ENCODE measurements at places on chromosomes 16 and 17.

GRCh38 chr17:46795379-46795952 lies 23.0 kb downstream of the WNT3 start:
- DNase-seq: no peak

DNA sequence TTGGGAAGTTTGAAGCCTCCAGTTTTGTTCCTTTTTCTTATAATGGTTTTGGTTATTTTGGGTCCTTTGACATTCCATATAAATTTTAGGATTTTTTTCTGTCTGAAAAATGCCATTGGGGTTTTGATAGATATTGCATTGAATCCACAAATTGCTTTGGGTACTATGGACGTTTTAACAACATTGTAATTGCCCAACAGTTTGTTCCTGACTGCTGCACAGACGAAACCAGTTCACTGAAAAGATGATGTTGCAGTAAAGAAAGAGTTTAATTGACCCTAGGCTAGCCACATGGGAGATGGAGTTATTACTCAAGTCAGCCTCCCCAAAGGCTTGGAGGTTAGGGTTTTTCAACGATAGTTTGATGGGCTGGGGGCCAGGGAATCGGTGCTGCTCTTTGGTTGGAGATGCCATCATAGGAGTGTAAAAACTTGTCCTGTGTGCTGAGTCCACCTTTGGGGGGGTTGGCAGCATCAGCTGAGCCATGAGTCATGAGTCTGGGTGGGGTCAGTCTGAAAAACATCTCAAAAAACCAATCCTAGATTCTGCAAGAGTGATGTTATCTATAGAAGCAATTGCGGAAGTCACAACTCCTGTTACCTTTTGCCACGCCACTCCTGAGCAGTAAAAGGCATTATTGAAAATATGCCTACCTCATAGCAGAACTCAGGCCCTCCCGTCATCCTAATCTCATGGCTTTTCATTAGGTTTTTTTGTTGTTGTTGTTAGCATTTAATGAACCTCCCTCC lies 2.7 kb upstream of the PRSS41 start:
- DNase-seq: no peak

DNA sequence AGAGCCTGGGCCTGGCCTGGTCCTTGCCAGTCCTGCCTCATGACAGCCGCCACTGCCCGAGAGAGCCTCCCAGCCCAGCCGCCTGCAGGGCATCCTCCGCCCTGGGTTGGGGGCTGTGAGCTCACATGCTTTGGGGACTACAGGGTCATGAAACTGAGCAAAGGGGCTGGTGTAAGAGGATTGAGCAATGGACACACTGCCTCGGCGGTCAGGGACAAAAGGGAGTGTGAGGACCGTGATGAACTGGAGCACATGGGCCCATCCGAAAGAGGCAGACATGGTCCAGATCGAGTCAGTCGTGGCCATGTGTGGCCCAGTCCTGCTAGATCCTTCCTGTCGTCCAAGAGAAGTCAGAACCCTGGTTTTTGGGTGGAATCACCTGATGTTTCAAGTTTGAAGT lies 52.3 kb downstream of the GSG1L start:
- DNase-seq: no peak

DNA sequence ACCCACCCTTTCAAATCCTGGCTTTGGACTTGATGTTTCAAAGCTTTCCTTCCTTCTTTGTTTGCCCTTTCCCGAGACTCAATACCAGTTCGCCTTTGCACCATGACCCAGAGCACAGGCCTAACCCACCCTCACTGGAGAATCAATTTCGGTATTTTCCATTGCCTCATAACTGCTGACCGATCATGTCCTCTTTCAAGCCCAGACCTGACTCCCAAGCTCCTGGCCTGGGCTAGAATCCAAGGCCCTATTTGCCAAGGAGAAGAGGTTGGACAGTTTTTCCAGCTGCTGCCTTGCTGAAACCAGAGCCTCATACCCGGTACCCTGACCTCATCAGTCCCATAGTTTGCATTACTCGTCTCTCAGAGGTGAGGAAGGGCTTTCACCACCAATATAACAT lies 35.3 kb upstream of the HELZ start:
- DNase-seq: no peak

DNA sequence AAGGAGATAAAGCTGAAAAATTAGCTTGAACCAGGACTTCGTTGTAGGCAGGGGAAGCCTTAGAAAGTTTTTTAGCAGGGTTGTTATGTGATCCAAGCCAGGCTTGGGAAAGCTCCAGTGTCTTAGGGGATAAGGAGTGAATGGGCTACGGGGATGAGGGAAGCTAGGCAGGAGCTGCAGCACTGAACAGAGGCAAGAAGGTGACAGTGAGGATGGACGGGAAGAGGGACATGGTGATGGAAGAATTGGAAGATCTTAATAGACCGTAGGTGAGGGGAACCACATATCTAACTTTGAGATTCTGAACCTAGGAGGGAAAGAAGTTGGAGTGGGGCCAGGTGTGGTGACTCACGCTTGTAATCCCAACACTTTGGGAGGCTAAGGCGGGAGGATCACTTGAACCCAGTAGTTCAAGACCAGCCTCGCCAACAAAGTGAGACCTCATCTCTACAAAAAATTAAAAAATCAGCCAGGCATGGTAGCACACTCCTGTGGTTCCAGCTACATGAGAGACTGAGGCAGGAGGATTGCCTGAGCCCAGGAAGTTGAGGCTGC lies 3.2 kb downstream of the RHBDL3 start:
- DNase-seq: no peak

DNA sequence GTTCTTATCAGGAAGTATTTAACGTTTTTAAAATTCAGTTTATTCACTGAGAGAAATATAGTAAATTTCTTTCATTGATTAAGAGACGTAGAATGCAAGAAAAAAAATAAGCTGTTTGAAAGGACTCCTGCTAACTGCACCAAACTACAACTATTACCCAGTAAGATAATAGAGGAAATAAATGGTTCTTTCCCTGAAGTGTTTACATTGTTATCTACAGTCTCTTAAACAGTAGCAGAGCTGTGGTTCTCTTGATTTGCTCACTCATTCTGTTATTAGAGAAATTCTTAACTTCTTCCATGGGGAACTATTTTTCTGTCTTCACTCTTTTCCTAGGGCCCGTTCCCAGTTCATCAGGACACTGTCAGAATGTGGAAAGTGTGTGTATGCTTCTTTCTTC lies 973.0 kb downstream of the KCNJ2 start:
- no peak for DNase-seq

- DNase-seq: peak; percentile 46
These were observed at the start of gene LITAF for GRCh38 chr16:11586856-11587642. Gene LITAF (minus strand): TSS chr16:11586919. CDS start chr16:11556730, 30,189 bp downstream.

GRCh38 chr17:75843577-75844529 lies at the start of gene UNC13D:
Gene UNC13D (minus strand): TSS chr17:75844404. CDS start chr17:75844337, 67 bp downstream.
- peak; percentile 54 for DNase-seq

- DNase-seq: no peak
These were observed 48.2 kb downstream of the RAP1GAP2 start for GRCh38 chr17:2844416-2844815.

GRCh38 chr17:79960788-79961522 lies 74.7 kb downstream of the TBC1D16 start:
- no peak for DNase-seq

GRCh38 chr17:68431661-68432071 lies 25.6 kb downstream of the WIPI1 start:
- DNase-seq: peak; percentile 30

DNA sequence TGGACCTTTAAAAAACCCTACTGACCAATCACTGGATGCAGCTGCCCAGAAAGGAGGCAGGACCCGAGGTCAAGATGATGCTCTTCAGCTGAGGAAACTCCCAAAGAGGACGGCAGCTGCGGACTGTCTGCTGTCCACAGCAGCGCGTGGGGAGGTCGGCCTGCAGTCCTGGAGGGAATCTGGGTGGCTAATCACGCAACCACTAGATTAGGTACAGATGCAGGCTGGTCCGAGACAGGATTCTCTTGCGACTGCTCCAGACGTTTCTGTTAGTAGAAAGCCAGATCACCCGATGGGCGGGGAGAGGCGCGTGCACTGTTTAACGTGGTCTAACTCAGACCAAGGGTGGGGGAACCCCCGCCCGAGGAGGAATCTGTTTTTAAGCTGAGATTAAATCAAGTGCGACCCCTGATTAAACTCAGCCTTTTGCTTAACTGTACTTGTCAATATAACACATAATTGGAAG lies 8.8 kb downstream of the CTRB2 start:
- no peak for DNase-seq

DNA sequence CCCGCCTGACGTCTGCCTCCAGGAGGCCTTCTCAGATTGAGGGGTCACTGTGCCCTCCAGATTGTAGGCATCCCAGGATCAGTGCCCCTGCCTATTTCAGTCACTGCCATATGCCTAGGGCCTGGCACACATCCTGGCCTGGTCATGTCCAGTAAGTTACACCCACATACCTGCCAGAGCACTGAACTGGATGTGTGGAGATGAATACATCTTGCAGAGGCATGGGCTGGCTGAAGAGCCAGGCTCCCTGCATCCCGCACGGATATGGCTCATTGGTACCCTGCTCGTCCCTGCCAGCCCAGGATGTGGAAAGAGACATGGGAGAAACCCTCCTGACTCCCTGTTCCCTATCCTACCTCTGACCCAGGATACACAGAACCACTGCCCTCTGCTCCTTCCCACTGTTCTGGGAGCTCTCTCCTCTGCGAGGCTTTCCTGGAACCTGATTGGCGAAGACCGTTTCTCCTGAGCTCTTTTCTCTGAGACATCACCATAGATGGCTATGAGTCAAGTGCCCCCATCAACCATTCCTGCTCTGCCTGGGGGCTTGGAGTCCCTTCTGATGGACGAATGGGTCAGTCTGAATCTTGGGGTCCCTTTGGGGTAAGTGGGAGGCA lies 40.0 kb upstream of the TAC4 start:
- no peak for DNase-seq

- DNase-seq: no peak
These were observed 233.5 kb upstream of the TNRC6C start for GRCh38 chr17:77724876-77725615.

GRCh38 chr16:59567496-59567895 lies 833.4 kb upstream of the GOT2 start:
- DNase-seq: no peak

DNA sequence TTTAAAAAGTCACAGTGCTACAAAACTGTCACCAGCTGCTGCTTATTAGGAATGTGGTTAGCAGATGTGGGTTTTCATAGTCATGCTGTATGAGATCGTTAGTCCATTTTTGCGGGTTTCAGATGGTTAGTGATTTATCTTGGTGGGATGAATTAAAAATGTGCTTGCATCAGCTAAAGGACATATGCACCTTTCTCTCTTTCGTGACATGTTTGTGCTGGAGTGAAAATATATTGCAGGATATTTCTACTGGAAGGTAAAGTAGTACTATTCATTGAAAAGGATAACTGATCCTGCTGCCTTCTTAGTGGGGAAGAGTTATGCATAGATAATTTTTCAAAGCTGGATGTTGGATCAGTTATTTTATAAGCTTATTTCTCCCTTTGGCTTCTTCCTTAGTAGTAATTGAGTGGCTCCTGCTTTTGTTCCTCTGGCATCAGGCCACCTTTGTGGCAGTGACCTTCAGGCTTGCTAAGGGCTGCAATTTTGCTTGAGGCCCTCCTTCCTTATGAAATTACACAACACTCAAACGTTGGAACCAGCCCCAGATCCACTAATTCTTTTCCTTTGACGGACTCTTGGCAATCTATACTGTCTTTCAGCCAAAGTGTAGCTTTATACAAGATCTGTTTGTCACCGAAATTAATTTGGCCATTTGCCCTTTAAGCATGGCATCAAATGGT lies 7.5 kb upstream of the SNTB2 start:
- no peak for DNase-seq

DNA sequence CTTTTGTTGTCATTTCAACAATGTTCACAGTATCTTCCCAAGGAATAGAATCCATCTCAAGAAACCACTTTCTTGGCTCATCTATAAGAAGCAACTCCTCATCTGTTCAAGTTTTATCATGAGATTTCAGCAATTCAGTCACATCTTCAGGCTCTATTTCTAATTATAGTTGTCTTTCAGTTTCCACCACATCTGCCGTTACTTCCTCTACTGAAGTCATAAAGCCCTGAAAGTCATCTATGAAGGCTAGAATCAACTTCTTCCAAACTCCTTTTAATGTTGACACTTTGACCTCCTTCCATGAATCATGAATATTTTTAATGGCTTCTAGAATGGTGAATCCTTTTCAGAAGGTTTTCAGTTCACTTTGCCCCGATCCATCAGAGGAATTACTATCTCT lies 102.1 kb downstream of the CDH13 start:
- no peak for DNase-seq

- DNase-seq: no peak
These were observed 71.9 kb downstream of the N4BP1 start for GRCh38 chr16:48537909-48538745.

DNA sequence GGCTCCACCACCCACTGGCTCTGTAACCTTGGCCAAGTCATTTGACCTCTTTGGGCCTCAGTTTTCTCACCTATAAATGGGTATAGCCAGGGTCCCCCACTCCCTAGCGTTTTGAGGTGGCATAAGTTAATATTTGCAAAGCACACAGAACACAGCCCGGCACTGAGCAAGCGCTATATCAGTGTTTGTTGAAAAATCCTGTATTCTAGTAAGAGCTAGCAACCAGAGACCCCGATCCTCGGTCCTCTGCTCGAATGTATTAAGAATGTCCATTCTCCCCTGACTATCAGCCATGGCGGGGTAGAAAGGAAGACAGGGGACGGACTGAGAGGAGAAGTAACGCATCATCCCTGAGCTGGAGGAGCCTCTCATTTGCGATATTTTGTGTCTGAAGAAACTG lies 131.2 kb downstream of the IRF8 start:
- no peak for DNase-seq

- DNase-seq: no peak
These were observed 21.1 kb downstream of the KNOP1 start for GRCh38 chr16:19696961-19697360.

- no peak for DNase-seq
These were observed 60.7 kb downstream of the ARSG start for GRCh38 chr17:68352041-68352440.

- DNase-seq: no peak
These were observed 20.9 kb upstream of the MPRIP start for GRCh38 chr17:17021194-17021863.

GRCh38 chr17:32482568-32483320 lies 4.0 kb upstream of the CDK5R1 start:
- DNase-seq: no peak

GRCh38 chr17:36533935-36534839 lies 481 bp downstream of the MYO19 start:
- peak; percentile 75 for DNase-seq
